ENCODE measurements at places on chromosomes 5 and 9.

GRCh38 chr5:32365623-32366022 is 52.9 kb upstream of the MTMR12 start:
- peaks cover 69% of the 10 kb centered on the region for H3K36me3 ChIP-seq
- no peak overlapping the region for H3K4me3 ChIP-seq
- H3K4me1 ChIP-seq = peaks cover 17% of the 10 kb centered on the region
- H3K27ac ChIP-seq = no peak overlapping the region
- H3K27me3 ChIP-seq = no peaks in the 10 kb centered on the region

- H3K27me3 ChIP-seq = peaks cover 11% of the 10 kb centered on the region
- no peaks in the 10 kb centered on the region for H3K36me3 ChIP-seq
- peaks cover 37% of the 10 kb centered on the region for H3K4me1 ChIP-seq
- no peak overlapping the region for H3K27ac ChIP-seq
- no peak overlapping the region for H3K4me3 ChIP-seq
Observed at GRCh38 chr5:134106991-134107701, 7.3 kb upstream of the TCF7 start.

DNA sequence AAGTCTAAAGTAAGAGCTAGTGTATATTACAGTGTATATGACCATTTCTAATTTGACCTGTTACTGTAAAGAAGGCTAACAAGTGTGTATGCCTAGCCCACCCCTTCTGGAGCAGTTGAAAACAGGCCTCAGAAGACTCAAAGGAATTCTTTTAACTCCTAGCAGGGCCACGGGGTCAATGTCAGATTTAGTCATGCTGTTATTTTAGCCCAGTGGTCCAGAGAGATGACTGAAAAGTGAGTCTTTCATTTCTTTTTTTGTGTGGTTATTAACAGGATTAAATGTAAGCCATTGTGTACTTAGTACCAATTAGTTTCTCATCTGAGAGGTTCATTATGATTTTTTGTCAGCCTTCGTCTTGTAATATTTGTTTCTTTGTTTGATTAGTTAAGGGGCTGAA is 24.4 kb downstream of the ZCCHC7 start:
- DNase-seq = peak; percentile 35
- H3K27ac ChIP-seq = peak overlapping the region; percentile 13
- no peak overlapping the region for H3K4me3 ChIP-seq

DNA sequence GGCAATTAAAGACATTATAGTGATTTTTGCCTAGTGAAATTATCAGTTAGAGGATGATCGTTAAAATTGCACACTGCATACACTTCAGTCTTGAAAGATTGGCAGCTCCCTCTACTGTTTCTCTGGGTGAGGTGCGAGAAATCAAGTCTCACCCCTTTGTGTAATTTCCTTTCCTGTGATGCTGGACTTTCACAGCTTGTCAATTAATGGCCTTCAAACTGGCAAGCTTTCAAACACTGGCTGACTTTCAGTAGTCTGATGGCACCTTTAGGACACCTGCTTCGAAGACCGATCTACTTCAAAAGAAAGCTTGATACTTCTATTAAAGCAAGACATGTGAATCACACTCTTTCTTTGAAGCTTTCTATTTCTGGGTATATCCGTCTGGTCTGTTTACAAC is 706.7 kb upstream of the PTPRD start:
- peak; percentile 9 for DNase-seq
- no peaks in the 10 kb centered on the region for H3K36me3 ChIP-seq
- H3K4me3 ChIP-seq = no peak overlapping the region
- H3K27ac ChIP-seq = no peak overlapping the region

- H3K4me1 ChIP-seq = no peaks in the 10 kb centered on the region
- peaks cover 96% of the 10 kb centered on the region for H3K36me3 ChIP-seq
- H3K27me3 ChIP-seq = peaks cover 4% of the 10 kb centered on the region
- H3K27ac ChIP-seq = no peak overlapping the region
- no peak overlapping the region for H3K4me3 ChIP-seq
Observed at GRCh38 chr9:21854594-21854993, 52.2 kb downstream of the MTAP start.

Data from nephron progenitor cell (in vitro differentiated cells).